Lung microvascular endothelial cell (primary cell): ENCODE measurements at places on chromosomes 13 and 19. TPM values are rescaled to one million over a fixed set of nuclear protein-coding genes. Genes with fewer than 3 reads are reported as not detected.

GRCh38 chr19:46631481-46631880, 4.5 kb downstream of the GNG8 start:
- no peak for DNase-seq

DNA sequence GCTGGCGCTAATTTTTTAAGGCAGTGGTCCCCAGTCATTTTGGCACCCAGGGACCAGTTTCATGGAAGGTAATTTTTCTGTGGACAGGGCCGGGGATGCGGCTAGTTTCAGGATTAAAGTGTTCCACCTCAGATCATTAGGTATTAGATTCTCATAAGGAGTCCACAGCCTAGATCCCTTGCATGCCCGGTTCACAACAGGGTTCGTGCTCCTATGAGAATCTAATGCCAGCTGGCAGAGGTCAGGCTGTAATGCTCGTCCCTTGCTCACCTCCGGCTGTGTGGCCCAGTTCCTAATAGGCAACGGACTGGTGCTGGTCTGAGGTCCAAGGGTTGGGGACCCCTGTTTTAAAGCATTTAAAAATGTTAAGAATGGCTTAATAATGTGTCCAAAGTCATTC, 54.1 kb downstream of the GPC6 start:
- DNase-seq = no peak

DNA sequence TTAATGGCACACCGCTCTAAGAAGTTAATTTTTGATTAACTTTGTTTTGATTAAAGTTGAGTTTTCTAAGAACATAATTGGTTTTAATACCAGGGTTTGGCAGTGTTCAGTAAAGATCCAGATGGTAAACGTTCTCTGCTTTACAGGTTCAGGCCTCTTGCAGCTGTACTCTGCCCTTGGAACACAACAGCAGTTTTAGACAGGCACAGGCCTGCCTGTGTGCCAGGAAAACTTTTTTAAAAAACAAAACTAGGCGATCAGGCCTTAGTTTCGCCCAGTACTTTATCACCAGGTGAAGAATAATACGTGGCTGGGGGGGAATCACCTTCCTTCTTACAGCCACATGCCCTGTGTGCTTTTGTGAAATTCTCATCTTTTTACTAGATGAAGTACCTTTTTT, 38.0 kb upstream of the TEX29 start:
- DNase-seq = no peak

DNA sequence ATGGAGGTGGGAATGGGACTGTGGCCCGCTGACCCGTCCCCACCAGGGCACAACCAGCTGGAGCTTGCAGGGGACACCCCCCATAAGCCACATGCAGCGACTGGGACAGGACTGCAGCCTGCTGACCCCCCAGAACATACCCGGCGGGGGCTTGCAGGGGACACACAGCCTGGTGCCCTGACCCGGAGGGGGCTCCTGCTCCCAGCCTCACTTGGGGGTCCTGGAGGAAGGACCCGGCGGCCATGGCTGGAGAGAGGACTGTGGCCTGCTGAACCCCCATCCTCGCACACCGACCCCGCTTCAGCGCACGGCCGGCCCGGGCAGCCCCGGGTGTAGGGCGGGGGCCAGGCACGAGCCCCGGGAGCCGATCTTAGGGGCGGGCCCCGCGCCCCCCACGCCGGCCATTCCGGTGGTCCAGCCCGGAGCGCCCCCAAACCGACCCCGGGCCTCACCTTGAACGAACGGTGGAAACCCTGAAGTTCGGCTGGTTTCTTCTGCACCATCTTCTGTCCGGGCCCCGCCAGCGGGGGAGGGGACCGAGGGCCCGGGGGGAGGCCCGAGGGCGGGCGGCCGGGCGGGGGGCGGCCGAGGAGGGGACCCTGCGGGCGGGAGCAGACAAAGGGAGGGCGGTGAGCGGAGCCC, 574 bp downstream of the MKNK2 start:
- DNase-seq = no peak

DNA sequence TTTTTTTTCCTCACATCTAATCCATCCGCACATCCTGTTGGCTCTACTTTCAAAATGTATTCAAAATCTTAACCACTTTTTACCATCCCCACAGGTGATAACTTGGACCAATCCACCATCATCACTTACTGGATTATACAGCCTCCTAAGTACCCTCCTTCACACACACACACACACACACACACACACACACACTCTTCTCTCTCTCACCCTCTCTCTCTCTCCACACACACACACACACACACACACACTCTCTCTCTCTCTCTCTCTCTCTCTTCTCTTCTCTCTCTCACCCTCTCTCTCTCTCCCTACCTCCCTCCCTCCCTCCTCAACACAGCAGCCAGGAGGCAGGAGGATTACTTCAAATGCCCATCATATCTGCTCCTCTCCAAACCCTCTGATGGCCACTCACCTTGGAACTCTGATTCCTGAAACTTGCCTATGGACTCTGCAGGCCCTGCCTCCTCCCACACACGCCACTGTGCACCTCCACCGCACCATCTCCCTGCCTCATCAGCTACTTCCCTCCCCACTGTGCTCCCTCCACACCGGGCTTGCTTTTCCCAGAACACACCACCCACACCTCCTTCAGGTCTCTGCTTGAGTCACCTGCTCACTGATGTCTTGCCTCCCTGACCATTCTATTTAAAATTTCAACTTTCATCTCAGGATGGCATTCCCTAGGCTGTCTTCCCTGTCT, 39.7 kb downstream of the RCBTB2 start:
- no peak for DNase-seq

The ERICH4 gene
- total RNA-seq = not detected in 2 replicates

The SMIM24 gene
- not detected in 2 replicates for total RNA-seq

- no peak for DNase-seq
These were observed 11.2 kb downstream of the TLE2 start for GRCh38 chr19:3017923-3018322.

- DNase-seq = no peak
These were observed 34.8 kb upstream of the SGCG start for GRCh38 chr13:23146006-23146405.

DNA sequence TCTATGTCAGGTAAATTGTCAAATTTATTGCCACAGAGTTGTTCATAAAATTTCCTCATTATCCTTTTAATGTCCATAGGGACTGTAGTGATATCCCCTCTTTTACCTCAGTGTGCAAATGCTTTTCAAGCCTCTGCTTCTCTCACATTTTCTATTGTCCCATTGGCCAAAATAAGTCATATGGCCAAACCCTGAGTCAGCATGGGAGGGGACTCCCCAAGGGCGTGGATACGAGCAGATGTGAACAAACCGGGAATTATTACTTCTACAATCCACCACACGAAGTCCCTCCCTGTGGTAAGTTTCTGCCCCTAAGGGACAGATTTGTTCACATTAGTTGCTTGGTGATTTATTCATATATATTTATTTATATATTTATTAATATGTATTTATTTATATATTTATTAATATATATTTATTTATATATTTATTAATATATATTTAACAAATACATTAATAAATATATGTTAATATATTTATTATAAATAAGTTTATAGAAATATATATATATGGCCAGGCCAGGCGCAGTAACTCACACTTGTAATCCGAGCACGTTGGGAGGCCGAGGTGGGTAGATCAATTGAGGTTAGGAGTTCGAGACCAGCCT, 20.1 kb upstream of the CAMSAP3 start:
- no peak for DNase-seq

GRCh38 chr13:30466841-30467252, 1.1 kb upstream of the HMGB1 start:
- no peak for DNase-seq

GRCh38 chr13:62434081-62434480, 1018.4 kb upstream of the PCDH20 start:
- no peak for DNase-seq

- DNase-seq = no peak
These were observed 561 bp upstream of the GJA3 start for GRCh38 chr13:20161275-20161950.

- no peak for DNase-seq
These were observed 170.5 kb downstream of the IRS2 start for GRCh38 chr13:109615721-109616420.

The PLPPR3 gene
- total RNA-seq = under 0.01 and 0.44 TPM in 2 replicates

GRCh38 chr19:49676136-49676783, 811 bp upstream of the PRMT1 start:
- peak; percentile 94 for DNase-seq

DNA sequence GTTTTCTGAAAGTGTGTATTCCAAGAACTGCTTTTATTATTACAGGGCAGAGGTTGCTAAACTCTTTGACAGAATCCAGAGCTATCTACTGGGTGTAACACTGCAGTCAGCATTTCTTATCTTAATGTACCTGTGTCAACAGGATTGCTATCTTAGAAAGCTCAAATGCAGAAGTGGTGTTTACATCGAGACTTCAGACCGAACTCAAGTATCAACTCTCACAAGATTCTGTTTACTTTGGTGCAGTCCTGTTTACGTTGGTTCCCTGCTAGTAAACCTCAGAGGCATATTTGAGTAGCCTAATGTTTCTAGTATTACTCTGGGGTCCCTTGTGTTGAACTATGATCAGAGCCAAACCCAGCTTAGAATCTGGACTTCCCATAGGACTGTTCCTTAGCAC, 20.5 kb downstream of the SLC15A1 start:
- no peak for DNase-seq

- DNase-seq = no peak
These were observed 13.8 kb upstream of the RPS15 start for GRCh38 chr19:1424192-1424955.

- DNase-seq = no peak
These were observed 484.6 kb downstream of the OLFM4 start for GRCh38 chr13:53513226-53513625.

DNA sequence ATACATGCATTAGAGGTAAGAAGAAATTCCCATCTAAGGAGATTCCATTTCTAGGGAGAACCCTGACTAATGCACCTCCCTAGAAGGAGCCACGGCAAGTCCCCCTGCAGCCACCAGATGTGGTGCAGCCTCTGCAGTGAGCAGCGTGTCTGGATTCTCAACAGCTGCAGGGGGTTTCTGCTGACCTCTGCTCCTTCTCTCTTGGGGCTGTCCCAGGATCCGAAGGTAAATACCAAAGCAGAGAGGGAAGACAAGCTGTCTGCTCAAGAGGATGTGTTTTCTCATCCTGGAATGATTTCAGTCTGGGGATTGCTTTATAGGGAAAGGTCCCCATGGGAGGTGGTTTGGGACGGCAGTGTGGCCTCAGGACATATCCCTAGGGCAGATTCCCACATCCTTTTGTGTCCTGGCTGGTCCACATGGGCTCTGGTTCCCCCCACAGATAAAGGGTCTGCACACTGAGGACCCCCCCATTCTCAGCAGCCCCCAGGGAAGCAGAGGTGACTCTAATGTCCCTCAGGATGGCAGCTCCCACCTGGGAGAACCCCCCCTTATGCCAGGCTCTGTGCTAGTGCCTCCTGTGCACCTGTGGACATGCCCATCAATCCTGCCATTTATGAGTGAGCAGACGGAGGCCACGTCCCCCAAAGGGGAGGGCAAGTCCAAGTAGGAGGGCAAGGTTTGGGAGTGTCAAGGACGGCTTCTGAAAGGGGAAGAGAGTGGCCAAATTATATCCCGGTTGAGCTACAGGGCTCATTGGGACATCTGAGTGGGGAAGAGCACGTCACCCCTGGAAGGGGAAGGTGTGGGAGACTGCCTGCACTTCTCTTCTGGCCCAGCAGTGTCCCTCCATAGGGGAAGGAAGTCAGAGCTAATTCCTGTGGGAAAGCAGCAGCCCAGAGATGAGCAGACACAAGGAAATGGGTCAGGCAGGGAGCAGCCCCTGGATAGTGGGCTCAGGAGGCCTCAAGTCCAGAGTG, 10.2 kb upstream of the OR10H5 start:
- no peak for DNase-seq

The CEACAM8 gene
- not detected in 2 replicates for total RNA-seq

- no peak for DNase-seq
These were observed 332.6 kb upstream of the DACH1 start for GRCh38 chr13:72199640-72200039.

- peak; percentile 78 for DNase-seq
These were observed 14.4 kb downstream of the EPS15L1 start for GRCh38 chr19:16457195-16457953.

The KCNC3 gene
- total RNA-seq = 0.22 and 0.40 TPM in 2 replicates

DNA sequence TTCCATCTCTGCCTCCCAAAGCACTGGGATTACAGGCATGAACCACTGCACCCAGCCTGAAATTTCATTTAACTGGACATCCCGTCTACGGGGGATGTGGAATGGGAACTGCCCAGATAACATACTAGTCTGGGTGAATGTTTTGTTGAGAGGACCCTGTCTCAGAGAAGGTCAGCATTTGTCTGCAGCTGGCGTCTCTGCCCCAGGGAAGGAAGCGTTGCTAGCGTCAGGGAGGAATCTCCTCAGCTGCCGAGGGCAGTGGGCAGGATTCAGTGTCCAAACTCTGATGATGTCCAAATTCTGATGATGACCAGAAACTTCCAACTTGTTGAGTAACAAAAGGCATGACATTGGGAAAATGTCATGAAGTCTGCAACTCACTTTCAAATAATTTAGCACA, 3.1 kb downstream of the NXNL1 start:
- no peak for DNase-seq

DNA sequence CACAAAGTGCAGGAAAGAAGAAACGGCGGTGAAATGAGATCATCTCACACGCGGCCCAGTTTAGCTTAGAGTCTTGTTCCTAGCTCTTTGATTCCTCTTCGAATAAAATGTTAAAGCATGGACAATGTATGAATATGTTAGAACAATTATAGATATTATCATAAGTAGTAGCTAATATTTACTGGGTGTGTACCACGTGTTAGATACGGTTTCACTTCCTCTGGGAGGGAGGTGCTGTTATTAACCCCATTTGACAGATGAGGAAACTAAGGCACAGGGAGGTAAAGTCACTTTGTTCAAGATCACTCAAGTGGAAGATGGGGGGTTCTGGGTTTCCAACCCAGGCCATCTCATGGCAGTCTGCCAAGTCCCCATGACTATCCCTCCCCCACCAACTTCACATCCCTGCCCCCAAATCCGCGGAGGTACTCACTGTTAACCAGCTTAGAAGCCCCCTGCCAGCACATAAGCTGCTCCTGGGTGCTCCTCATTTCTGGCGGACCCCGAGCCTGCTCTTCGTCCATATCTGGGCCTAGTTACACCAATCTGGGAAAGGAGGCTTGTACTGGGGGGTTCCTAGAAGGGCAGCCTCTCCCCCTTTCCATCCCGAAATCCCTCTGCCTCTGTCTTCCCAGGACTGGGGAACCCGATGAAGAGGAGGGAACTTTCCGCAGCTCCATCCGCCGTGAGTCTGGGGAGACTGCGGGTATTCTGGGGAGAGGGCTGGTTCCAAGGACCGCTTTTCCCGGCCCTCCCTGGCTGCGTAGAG, 1.0 kb upstream of the FXYD7 start:
- DNase-seq = peak; percentile 13

- peak; percentile 96 for DNase-seq
These were observed at the start of gene ZNF486 for GRCh38 chr19:20167020-20167644. TSS of gene ZNF486 (plus strand) at chr19:20167214. CDS start at chr19:20167331, 117 bp downstream.

The PSG2 gene
- not detected in 2 replicates for total RNA-seq

The LRRC8E gene
- total RNA-seq = under 0.01 and 0.65 TPM in 2 replicates

DNA sequence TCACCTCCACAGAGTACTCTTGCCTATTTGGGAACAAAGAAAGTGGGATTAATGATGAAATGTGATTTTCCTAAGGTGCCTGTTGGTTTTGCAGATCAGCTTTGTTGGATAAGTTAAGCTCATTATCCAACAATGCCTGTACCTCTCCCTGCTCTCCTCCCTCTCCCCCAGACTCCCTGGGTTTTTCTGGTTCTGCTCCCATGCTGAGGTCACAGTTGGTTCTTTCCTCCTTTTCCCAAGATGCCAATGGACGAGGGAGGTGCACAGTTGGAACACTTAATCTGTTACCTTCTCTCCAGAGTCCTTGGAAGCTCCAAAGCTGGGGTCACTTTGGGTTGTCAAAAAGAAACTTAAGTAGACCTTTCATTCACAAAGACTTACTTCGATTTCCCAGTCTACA, 1.6 kb downstream of the OXGR1 start:
- DNase-seq = no peak
